GM19239 (cell line): ENCODE measurements at places on chromosomes 3 and 15.

DNA sequence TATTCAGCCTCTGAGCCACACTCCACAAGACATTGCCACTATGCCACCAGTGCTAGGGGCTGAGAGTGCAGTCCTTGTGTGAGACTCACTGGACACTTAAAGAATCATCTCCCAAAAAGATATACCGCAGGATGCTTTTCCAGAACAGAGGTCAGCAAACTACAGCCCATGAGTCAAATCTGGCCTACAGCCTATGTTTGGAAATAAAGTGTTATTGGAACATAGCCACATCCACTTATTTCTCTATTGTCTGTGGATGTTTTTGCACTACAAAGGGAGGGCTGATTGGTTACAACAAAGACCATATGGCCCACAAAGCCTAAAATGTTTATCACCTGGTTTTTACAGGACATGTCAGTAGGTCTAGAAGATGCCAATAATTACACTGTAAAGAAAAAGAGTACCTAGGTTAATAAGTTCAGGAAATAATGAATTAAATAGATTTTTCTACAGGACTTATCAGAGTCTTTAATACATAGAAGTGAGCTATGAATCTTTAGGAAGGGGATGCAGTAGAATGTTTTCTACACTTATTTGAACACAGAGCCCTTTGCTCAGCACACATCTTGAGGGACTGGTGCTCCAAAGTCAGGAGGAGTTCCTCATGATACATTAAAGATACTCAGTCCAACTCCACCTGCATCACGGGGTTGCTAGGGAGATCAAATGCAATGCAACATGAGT is 26.3 kb downstream of the SRGAP3 start:
- no peak for DNase-seq

DNA sequence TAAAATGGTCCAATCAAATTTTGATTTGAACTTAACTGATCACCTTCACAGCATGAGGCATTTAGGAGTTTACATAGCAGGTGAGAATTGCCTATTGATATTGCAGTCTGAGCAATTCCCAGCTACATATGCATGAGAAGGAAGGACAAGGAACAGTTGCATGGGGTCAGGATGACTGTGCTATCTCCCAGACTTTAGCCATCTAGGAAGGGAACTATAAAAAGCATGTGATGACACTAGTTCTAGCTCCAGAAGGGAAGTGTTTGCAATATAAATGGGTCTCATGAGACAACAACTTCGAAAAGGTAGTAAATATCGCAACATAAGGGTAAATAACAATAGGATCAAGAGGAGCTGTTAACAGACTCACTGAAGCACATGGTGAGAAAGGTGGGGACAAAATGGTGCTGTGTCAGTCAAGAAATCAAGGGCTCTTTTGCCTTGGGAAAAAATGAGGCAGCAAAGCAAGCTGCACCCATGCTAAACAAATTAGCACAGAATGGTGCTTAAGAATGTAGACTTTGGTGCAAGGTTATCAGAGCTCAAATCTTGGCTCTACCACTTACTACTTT is 90.4 kb upstream of the SLC2A2 start:
- DNase-seq = no peak

GRCh38 chr15:77991029-77991406 is 86.5 kb downstream of the TBC1D2B start:
- DNase-seq = no peak

DNA sequence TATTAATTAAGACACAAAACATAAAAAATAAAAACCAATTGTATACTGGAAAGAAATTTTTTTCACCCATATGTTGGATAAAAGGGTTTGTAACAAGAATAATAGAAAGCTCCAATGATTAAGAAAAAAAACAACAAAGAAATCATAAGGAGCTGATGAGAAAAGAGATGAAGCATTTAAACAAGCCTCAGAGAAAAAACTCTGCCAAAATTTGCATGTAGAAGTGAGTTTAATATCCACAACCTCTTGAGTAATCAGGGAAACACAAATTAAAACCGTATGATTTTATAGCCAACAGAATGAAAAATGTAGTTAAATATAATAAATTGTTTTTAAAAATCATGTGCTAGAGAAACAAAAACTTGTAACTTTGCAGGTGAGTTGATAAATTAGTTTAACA is 192.9 kb downstream of the BCHE start:
- no peak for DNase-seq

GRCh38 chr3:75138345-75138744 is 523.9 kb upstream of the CNTN3 start:
- DNase-seq = no peak

DNA sequence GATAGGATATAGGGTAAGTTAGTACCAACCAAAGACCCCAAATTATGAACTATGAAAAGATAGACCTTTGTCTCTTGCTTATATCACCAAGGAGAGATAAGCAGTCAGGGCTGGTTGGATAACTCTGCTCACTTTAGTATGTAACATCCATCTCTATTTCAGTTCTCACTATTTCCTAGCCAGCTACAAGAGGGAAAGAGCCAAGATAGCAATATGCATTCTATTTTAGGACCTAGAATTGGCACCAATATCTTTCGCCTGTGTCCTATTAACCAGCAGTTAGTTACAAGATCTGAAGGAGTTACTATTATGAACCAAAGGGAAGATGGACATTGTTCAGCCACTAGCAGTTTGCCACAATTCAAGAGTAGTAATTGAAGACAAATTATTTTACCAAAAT is 457.5 kb downstream of the NSUN3 start:
- no peak for DNase-seq

GRCh38 chr15:90957031-90957790 is 2.5 kb downstream of the RCCD1 start:
- DNase-seq = no peak

DNA sequence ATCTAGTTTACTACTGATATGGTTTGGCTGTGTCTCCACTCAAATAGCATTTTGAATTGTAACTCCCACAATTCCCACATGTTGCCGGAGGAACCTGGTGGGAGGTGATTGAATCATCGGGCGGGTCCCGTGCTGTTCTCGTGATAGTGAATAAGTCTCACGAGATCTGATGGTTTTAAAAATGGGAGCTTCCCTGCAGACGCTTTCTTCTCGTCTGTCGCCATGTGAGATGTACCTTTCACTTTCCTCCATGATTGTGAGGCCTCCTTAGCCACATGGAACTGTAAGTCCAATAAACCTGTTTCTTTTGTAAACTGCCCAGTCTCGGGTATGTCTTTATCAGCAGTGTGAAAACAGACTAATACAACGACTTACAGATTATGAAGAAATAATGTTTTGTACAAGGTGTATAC is 35.6 kb upstream of the PYDC2 start:
- no peak for DNase-seq

DNA sequence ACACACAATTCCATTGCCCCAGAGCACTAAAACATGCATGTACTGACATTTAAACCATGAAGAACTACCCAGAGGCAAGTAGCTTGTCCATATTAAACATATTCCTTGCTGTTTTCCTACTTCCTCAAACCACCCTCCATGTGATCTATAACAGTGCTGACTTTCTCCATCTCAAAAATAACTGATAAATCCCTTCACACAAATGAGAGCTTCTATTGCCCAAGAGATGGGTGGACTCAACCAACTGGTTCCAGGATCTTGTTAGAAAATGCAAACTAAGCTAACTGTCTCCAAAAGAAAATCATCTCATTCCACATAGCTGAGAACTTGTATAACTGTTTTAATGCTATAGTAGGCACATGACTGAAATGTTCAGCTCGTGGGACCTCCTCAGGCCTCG is 29.6 kb downstream of the DCLK3 start:
- DNase-seq = no peak

GRCh38 chr3:187873843-187874242 is 128.6 kb upstream of the BCL6 start:
- DNase-seq = no peak
